ENCODE measurements at places on chromosomes 1 and 21. TPM values are rescaled to one million over a fixed set of nuclear protein-coding genes. Genes with fewer than 3 reads are reported as not detected.

EPHA2 gene
- 0.33 TPM for total RNA-seq

DNA sequence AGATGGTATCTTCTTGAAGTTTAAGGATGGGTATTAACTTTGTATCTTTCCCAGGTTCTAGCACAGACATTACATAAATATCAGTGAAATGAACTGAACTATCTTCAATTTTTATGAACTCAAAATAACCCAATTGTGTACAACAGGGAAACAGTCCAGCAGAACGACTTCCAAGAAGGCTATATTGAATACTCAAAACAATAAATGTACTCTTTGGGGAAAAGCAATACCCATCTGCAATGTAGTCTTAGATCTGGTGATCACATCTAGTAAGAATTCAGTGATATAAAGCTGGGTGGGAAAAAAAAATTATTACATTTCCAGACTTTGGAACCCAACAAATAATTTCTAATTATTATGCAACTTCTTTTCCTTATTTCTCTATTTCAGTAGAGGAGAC lies 33.1 kb upstream of the GORAB start:
- DNase-seq, result no peak

DNA sequence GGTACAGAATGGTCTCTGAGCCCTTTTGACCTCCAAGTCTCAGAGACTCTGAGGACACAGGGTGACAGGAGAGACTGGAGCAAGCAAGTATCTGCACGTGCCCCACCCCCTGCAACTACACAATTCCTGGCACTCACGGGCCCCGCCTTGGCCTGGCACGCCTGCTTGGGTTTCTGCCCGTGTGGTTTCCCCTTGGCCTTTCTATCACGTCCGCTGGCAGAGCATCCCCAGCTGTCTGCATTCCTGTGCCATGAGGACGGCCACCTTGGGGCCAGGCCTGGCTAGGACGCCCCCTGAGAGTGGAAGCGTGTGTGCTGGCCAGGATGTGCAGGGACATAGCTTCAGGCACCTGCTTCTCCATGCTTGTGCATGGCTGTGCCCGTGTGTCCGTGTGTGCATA lies 14.3 kb upstream of the EDN2 start:
- DNase-seq, result no peak

DNA sequence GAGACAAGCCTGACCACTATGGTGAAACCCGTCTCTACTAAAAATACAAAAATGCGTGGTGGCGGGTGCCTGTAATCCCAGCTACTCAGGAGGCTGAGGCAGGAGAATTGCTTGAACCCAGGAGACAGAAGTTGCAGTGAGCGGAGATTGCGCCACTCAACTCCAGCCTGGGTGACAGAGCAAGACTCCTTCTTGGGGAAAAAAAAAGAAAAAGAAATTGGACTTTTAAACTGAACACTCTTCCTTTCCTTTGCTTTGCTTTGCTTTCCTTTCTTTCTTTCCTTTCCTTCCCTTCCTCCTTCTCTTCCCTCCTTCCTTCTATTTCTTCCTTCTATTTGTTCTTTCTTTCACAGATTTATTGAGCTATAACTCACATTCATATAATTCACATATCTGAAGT lies 43.3 kb upstream of the PUM1 start:
- DNase-seq, result no peak

- no peak for DNase-seq
Measured at GRCh38 chr1:41629571-41629970, 145.1 kb upstream of the EDN2 start.

DNA sequence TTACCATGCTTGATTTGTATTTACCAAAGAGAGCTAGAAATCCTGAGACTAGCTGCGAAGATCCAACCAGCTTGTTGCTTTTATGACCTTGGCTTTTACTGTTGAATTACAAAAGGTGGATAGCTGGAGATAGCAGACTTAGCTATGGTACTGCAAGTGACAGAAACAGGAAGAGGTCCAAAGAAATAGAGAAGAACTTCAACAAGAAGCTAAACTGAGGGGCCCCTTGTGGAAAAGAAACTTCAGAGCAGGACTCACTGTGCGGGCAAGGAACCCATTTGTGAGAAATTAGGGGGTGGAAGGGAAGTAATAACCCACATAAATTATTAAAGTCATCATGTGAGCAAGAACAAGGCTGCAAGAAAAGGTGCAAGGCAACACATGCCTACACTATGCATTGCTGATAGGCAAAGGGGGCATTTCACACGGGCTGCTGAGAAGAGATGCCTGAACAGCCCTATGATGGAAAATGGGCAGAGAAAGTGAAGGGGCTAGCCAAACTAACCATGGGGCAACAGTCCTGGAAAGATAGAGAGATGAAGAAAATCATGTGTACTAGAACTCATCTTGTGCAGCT lies 116.6 kb upstream of the PRDX6 start:
- DNase-seq, result no peak

GRCh38 chr21:45747802-45748445 lies 104.4 kb downstream of the PCBP3 start:
- DNase-seq, result no peak

DNA sequence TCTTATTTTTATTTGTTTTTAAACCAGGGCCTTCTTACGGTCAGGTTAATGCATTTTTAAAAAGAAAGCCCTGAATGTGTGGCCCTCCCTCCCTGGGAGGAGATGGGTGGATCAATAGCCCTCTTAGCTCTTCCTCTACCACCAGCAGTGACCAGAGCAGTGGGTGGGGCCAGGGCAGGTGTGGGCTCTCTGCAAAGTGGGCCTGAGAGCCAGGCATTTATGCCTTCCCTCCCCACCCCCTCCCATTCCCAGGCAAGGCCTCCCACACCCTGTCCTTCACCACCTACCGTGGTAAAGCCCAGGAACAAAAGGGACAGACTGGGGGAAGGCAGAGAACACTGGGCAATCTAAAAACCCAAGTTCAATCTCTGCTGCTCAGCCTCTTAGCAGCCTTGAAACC lies 63.9 kb downstream of the SSBP3 start:
- no peak for DNase-seq

- DNase-seq, result no peak
Measured at GRCh38 chr1:236645016-236645680, 40.8 kb upstream of the HEATR1 start.

- no peak for DNase-seq
Measured at GRCh38 chr1:161801955-161802354, 35.8 kb downstream of the ATF6 start.

- DNase-seq, result no peak
Measured at GRCh38 chr1:178075333-178075732, 18.6 kb upstream of the RASAL2 start.

DNA sequence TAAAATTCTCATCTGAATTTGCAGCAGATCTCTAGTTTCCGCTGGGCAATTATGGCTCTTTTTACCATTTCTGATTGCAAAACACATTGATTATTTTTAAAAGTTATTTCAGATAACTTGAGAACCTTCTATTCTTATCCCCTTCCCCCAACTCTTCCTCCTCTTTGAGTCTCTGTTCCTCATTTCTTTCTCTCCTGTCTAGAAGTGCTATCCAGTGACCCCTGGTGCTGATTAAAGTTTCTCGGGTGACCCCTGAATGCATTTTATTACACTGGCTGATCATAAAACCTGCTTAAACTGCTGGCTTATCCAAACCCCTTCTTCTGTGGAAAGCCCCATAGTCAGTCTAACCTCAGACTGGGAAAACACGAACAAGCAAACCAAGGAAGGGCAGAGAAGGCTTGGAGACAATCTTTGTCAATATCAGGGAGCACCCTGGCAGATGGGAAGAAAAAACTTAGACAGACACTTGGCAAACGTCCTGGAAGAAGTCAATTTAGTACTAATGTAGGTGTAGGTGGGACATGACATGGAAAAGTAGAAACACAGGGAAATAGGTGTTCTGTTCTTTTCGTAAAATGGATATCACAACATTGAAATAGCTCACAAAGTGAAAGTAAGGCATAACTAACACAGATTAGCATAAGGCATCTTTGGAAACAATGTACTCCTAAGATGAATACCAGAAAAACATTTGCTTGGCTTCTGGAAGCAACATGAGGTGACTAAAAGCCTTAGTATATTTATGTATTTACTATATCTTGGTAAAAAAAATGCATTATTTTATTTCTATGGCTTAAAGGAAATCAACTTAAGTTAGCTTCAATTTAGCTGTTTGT lies 61.4 kb downstream of the GORAB start:
- DNase-seq, result no peak

- DNase-seq, result no peak
Measured at GRCh38 chr1:110076789-110077500, 6.5 kb upstream of the ALX3 start.

PLA2G2F gene
- total RNA-seq, result not detected

DNA sequence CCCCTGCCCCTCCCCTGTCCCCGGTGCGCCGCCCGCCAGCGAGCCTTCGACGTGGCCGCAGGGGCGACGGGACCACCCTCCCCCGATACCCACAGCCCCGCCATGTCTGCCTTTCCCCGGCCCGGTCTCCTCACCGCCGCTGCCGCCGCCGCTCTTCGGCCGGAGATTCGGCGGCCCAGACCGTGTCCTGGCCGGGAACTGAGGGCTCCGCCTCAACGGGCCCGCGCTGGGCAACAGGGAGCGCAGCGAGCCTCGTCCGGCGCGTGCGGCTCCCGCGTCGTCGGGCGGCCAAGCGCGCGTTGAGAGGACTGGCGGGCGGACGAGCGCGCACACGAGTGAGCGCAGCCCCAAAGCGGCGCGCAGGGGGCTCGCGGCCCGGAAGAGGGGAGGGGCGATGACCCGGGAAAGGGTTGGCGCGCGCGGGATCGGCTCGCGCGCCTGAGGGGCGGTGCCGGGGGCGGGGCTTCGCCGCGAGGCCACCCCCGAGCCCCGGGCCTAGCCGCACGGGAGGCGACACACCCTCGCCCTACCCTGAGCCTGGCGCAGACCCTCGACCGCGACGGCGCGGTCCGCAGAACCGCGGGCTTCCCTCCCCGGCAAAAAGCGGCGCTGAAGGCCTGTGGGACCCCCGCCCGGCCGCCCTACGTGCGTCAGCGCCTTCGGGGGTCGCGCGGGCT lies at the start of gene BTG3:
Gene BTG3, minus strand, starts transcription at position 337 of the 677 bp plus-strand sequence. CDS start 3,757 bp downstream, outside the sequence.
- DNase-seq, result peak; percentile 83

- DNase-seq, result no peak
Measured at GRCh38 chr1:243501002-243501401, 245.2 kb downstream of the SDCCAG8 start.

GJA9 gene
- total RNA-seq, result not detected

All from activated CD4-positive, alpha-beta memory T cell treated with anti-CD3 and anti-CD28 coated beads for 36 hours (primary cell).